ENCODE measurements at places on chromosomes 1 and 21.

GRCh38 chr1:66048011-66048410, 255.3 kb downstream of the PDE4B start:
- no peak for DNase-seq

DNA sequence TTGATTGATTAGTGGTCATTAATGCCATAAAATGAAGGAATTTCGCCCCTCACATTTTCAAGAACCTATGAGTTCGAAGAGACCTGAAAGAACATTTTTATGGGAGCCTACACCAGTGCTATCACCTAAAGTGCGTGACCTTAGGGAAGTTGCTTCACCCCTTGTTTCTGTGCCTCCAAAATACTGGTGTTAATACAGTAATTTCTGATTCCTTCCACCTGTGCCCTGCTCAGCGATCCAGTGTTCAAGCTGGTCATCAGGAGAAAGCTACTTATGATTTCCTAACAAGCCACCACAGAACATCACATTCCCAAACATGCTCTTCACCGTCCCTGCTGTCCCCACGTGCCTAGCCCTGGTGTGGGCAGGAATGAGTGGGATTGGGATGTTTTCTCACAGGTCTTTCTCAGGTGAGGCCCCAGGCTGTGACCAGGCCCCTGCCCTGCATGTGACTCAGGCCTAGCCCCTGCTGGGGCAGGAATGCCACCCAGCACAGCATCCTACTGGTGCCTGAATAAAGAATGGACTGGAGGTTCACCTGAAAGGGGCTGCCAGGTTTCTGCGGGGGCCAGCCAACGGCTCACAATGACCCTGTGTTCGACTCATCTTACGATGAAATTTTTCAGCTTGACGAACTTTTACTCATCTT, 60.3 kb downstream of the CD247 start:
- no peak for DNase-seq

- DNase-seq = no peak
Measured at GRCh38 chr1:82706741-82707140, 906.0 kb downstream of the ADGRL2 start.

GRCh38 chr1:67831850-67832513, 1.3 kb downstream of the GNG12 start:
- peak; percentile 73 for DNase-seq

DNA sequence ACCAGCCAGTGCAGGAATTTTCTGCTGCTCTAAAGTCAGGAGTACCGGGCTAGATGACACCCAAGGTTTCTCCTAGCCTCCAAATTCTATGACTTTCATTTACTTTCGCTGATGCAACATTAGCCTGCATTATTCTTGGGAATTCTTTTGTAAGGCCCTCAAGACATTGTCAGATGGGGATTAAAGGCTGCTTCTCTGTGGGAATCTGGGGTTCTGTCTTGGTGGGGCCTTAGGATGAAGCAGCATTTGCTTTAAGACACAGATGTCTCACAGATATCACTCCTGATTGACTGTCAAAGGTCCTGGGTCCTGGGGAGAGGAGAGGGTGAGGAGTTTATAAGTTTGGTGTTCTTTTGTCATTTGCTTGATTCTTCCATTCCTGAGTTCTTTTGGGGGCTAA, 11.6 kb downstream of the PKP1 start:
- DNase-seq = no peak

- no peak for DNase-seq
Measured at GRCh38 chr1:76048219-76048618, 26.3 kb upstream of the ST6GALNAC3 start.

- DNase-seq = no peak
Measured at GRCh38 chr1:199734186-199734585, 293.3 kb upstream of the NR5A2 start.

DNA sequence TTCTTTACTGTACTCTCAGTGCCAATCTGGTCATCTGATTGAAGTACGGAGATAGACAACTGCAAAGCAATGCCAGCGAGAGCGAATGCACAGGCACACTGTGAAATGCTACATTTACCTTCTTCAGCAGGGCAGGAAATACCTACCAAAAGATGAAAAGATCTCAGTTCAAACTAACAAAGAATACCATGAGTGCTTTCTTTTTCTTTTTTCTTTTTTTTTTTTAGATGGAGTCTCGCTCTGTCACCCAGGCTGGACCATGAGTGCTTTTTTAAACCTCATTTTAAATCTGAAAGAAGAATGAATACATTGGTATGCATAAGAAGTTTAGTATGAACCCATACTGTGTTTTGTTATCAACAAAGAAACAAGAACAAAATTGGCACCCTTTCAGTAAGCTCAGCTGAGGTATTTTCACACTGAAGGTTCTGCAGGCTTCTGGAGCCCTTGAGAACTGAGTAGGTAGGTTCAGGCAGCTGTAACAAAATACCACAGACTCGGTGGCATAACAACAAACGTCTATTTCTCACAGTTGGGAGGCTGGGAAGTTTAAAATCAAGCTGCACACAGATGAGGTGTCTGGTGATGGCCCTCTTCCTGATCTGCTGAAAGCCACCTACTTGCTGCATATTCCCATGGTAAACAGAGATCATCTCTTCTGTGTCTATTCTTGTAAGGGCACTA, 1.7 kb upstream of the CHI3L2 start:
- DNase-seq = no peak

GRCh38 chr1:231159963-231160761, 1.7 kb upstream of the TRIM67 start:
- no peak for DNase-seq

- no peak for DNase-seq
Measured at GRCh38 chr1:184456189-184456588, 69.4 kb downstream of the C1orf21 start.

DNA sequence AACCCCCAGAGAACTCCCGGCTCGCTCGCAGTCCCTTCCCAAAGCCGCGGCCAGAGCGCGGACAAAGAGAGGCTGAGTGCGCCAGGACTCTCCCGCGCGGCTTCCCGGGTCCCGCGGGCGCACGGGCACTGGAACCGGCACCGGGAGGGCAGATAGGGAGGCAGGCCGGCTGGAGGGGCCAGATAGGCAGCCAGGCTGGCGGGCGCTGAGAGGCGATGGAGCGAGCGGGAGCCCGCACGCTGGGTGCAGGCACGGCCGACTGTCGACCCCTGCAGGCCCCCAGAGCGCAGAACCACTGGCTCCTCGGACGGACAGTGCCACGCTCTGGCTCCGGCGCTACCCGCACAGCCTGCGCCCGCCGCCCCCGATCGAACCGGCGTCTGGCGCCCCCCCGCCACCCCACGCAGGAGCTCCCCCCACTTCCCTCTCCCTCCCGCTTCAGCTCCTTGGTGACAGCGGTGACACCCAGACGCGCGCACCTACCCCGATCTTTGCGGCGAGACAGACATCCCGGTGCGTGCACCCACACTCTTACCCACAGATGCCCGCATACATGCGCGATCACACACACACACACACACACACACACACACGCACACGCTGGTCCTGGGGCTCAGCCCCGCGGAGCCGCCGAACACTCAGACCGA, 534 bp downstream of the SLC6A9 start:
- DNase-seq = peak; percentile 85

DNA sequence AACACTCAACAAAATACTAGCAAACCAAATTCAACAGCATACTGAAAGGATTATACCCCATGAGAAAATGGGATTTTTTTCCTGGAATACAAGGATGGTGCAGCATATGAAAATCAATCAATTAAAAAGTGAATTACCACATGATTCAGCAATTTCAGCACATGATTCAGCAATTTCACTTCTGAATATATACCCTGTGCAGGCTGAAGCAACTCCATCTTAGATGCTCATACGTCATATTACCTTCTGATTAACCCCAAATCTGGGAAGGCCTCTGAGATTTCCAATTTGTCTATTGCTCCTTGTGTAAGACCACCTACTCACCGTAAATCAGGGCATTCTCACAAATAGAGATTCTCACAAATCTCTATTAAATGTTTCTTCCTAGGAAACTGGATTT, 43.8 kb upstream of the ERO1B start:
- DNase-seq = no peak

DNA sequence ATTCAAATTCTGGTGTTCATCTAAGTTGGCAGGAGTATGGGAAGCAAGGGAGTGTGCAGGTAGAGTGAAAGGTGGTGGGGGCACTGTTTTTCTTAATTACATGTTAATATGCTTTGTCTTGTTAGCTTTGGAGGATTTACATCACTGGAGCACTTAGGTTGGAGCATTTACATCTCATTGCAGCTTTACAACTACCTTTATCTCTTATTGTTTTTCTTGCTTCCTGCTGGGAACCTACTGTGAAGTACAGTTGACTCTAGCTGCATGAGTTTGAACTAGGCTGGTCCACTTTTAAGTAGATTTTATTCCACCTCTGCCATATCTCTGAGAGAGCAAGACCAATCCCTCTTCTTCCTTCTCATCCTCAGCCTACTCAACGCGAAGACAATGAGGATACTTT, 554.8 kb upstream of the B3GALT2 start:
- DNase-seq = no peak

GRCh38 chr1:228748431-228748830, 13.2 kb downstream of the RHOU start:
- no peak for DNase-seq

GRCh38 chr1:61853583-61853982, 111.3 kb downstream of the PATJ start:
- DNase-seq = no peak

DNA sequence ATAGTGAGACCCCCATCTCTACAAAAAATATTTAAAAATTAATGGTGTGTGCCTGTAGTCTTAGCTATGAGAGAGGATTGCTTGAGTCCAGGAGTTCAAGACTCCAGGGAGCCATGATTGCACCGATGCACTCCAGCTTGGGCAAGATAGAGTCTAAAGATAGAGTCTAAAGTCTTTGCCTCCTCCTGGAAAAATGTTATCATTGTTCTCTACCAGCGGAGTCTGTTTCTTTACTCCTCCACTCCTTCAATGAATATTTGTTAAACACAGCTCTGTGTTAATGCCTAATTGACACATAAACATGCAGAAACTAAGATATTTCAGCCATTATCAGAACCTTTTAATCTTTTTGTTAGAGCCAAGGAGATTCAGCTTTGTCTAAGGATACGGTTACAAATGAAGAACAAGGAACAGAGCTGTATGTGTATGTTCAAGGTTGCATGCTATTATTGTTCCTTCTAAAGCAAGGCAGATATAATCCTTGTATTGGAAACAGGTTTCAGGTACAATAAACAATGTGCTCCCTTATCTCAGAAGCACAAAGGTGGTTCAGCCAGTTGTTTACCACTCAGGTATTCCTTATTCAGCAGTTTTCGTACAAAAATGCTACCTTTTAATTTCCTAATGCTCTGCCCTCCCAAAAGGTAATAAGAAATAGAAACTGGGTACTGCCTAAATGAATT, 15.4 kb downstream of the OVAAL start:
- DNase-seq = no peak

- DNase-seq = no peak
Measured at GRCh38 chr1:149849947-149850360, 49.4 kb upstream of the BOLA1 start.

DNA sequence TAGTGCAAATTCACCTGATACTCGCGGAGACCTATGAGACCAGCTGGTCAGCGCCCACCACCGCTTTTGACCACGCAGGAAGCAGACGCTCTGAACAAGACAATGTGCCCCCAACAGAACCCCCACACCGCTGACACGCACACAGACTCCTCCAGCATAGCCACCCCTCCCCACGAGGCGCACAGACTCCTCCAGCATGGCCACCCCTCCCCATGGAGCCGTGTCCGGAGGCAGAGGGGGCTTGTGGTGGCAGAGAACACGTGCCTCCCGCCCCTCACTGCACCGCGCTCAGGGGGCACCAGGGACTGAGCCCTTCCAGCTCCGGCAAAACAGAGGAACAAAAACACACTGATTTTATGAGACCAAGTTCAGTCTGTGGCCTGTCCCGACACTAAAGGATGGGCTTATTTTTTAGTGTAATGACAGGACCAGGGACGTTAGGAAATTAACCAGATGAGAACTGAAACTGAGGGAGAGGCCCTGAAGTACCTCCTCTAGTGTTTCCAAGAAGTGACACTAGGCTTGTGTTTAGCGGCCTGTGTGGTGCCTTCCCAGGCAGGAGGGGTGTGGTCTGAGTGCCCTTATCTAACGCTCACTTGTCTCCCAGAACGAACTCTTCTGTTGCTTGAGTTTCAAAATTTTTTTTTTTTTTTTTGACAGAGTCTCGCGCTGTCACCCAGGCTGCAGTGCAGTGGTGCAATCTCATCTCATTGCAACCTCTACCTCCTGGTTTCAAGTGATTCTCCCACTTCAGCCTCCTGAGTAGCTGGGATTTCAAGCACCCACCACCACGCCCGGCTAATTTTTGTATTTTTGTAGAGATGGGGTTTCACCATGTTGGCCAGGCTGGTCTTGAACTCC, 10.0 kb upstream of the AGPAT3 start:
- DNase-seq = no peak

GRCh38 chr1:20666804-20667203, 5.6 kb upstream of the DDOST start:
- DNase-seq = peak; percentile 54
